Stimulated activated CD4-positive, alpha-beta T cell treated with anti-CD3 and anti-CD28 coated beads, TNF-alpha, amount 100 ng/mL, for 1 hour (primary cell): ENCODE measurements at places on chromosomes 6 and 20.

DNA sequence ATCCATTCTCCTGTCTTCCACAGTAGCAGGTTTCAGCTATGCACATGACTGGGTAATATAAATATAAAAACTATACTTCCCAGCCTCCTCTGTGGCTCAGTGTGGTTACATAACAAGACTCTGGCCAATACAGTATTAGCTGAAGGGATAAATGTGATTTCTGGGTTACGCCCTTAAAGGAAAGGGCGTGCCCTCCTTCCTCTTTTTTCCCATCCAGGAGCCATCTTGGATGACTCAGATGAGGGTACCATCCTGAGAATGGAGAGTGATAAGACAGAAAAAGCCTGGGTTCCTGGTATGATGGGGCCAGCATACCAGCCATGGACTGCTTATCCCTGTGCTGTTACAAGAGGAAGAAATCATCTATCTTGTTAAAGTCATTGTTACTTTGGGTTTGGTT, 123.3 kb downstream of the NFATC2 start:
- no peak for DNase-seq

DNA sequence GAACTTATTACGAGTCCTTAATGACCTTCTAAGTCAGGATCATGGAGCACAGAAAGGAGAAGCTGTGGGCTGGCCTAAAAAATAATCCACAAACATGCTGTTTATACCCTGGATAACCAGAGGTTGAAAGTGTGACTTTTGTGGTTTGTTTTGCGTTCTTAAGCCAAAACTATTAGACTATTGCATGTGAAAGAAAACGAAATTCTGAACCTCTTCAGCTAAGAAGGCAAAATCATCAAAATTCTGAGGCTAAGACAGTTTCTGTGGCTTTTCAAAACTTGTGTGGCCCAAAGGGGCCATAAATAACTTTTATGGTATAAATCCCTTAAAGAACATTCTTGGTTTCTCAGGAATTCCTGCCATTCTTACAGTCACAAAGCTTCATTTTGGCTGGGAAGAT, 251.0 kb downstream of the UST start:
- no peak for DNase-seq

DNA sequence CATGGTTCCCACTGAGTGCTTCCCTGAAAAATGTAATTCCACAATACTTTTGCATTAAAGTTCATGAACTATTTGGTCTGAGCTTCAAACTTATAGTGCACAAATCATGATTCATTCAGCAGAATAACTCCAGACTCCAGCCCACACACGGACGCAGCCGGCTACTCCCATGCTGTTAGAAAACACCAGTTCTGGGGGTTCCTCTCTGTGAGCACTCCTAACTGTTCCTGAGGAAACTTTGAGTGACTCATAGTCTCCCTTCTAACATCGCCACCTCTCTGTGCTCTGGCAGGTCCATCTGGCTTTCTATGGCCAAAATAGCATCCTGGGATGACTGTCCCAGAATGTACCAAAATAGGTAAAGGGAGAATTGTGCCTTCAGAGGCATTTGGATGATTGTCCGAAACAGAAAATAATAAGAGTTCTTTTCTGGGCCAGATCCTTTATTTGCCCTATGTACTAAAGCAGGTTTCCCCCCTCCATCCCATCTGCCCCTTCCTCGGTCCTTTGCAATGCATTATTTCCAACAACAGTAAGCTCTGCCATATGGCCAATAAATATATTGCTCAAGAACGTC, 32.3 kb upstream of the LY86 start:
- DNase-seq, result no peak

DNA sequence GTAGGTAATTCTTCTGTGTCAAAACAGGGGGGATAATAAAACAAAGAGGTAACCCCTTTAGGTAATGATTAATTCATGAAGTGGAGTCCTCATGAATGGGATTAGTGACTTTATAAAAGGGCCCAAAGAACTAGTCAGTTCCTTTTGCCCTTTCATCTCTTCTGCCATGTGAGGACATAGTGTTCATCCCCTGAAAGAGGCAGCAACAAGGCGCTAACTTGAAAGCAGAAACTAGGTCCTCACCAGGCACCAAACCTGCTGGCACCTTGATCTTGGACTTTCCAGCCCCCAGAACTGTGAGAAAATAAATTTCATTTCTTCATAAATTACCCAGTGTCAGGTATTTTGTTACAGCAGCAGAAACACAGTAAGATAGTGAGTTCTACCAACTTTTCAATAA, 16.4 kb upstream of the BRPF3 start:
- no peak for DNase-seq

DNA sequence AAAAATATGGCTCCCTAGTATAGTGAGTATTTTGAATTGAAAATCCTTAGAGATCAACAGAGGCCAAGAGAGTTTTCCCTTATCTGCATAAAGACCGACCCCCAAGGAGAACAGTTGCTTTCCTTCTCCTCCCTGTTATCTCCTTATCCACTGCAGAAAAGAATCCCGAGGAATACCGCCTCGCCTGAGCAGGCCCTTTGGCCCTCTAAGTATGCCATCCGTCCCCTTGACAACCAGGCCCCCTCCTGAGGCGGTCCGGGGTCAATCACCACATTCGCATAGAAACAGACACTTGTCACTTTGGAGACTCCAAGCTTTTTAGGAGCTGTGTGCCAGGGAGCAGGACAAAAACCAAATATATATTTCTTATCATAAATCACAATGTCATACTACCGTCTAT, 15.9 kb upstream of the GGTLC1 start:
- DNase-seq, result no peak

DNA sequence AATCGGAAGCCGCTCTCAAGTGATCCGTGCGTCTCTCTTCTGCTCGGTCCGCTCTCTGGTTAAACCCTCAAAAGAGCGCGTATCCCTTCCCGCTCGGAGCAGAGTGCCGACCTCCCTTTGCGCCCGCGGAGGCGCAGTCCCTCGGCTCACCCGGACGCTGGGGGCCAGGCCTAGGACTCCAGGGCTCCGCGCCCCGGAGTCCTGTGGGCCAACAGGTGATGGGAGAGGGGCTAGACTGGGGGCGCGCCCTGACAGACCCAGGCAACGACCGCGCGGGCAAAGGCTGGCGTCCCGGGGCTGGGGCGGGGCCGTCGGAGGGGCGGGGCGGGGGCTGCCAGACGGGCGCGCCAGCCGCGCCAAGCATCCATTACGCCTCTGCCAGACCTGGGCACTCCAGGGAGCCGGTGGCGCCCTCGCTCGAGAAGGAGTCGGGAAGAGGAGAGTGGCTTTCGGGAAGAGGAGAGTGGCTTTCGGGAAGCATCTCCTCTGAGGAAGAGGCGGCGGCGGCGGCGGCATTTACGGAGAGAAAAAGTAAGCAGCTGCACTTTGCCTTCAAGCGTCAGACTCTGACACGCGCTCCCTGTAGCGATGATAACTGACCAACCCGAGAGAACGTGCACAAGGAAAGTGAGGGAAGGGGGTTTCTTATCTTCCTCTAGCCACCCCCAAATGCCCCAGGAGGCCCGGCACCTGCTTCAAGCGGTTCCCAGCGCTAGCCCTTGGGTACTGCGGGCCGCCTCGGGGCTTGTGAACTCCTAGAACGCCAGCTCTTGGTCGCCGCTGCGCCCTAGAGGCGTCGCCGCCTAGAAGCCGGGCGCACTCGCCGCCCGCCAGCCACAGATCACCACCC, 2.6 kb downstream of the EPHA7 start:
- DNase-seq, result no peak

GRCh38 chr6:5506149-5506548, 244.8 kb downstream of the FARS2 start:
- DNase-seq, result no peak

- no peak for DNase-seq
These were observed 17.9 kb downstream of the CHMP4B start for GRCh38 chr20:33828967-33829560.

DNA sequence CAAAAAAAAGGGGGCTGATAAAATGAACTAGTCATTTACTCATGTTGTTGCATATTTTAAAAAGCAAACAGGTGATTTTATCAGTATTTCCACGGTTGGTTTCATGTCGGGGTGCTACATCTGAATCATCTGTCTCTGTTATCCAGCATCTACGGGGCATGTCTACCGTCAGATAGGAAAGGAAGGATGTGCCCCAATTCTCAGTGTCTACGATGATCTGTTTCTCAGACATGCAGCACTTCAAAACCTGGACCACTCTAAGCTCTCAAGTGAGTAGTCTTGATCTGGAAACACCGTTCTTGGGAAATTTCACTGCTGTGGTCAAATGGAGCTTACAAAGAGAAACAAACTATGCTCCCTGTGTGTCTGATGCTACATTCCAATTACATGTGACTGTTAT, 240.3 kb upstream of the TAB2 start:
- no peak for DNase-seq

- no peak for DNase-seq
These were observed 79.0 kb downstream of the DNAAF9 start for GRCh38 chr20:3328501-3328900.

- no peak for DNase-seq
These were observed 177.6 kb upstream of the MAN1A1 start for GRCh38 chr6:119527231-119527578.

DNA sequence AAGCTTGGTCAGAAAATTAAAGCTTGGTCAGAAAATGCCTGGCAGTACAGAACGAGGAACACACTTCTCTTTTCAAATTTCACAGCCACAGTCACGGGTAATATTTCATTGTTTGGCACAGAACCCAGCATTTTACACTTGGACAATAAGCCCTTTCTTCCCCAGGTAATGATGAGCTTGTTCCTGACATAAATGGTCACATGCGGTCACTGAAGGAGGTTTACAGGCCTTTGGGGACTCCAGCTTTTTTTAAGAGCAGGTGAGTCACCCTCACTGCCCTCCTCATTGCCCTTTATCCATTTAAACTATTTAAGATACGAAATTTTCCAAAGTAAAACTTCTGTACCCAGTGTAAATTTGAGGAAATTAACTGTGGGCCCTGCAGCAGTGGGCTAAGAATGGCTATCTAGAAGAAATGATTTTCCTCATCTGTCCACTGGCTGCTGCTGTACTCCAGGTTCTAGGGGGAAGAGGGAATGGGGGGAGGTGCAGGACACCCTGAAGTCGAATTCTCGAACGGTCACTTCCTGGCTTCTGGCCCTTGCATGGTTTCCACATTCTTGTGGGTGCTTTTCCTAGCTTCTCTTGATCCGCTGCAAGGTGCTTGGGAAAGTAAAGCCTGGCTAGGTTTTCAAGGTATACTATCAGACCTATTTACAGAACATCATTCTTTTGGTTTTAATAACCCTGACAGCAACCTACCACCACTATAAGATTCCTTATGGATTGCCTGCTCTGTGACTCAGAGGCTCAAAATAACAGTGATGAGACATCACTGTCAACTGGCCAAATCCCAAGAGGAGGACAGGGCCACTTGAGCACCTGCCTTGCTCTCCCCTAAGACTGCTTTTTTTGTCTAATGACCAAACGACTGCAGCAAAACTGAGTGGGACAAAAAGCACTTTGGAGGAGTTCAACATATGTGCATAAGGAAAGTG, 75.8 kb downstream of the PREP start:
- DNase-seq, result no peak

DNA sequence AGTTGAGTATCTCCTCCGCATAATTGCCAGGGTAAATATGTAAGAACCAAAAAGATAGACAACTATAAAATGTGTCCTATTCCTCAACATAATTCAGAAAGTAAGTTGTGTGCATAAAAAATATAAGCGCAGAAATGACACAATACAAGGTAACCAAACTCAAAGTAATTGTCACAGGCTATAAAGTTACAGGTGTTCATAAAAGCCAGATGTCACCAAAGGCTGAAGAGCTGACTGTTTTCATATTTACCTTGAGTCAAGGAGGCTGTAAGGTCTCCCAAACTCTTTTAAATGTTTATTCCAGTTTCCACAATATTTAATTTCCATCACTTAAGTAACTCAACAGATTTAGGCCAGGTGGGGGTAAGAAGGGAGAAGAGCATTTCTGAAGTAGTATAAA, 192.2 kb upstream of the MARCKS start:
- no peak for DNase-seq

DNA sequence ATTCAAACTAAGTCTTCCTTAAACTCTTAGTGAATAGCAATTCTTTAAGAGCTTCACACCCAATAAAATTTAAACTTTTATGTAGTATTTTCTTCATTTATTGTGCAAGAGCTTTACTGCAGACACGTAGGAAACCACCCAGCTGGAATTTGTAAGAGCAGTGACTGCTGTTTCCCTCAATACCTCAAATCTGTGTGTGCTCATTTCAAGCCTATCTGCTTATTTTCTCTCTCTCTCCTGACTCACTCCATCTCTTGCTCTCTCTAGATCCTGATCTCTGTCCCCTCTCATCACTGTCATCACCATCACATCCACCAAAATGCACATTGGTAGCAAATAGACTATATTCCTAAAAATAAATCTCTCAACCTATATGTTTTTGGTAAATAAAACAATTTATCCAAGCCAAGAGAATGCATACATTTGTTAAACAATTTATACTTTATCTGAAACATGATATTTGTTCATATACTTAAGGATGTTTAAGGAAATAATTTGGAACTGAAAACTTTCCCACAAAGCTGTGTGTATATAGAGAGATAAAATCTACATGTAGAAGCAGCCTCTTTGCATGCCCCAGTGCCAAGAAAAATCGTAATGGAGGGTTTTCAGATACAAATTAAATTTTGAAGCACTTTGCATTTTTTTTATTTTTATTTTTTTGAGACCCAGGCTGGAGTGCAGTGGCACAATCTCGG, 273.0 kb downstream of the TFAP2A start:
- no peak for DNase-seq

- no peak for DNase-seq
These were observed 30.1 kb downstream of the TRPC4AP start for GRCh38 chr20:35062478-35062877.

DNA sequence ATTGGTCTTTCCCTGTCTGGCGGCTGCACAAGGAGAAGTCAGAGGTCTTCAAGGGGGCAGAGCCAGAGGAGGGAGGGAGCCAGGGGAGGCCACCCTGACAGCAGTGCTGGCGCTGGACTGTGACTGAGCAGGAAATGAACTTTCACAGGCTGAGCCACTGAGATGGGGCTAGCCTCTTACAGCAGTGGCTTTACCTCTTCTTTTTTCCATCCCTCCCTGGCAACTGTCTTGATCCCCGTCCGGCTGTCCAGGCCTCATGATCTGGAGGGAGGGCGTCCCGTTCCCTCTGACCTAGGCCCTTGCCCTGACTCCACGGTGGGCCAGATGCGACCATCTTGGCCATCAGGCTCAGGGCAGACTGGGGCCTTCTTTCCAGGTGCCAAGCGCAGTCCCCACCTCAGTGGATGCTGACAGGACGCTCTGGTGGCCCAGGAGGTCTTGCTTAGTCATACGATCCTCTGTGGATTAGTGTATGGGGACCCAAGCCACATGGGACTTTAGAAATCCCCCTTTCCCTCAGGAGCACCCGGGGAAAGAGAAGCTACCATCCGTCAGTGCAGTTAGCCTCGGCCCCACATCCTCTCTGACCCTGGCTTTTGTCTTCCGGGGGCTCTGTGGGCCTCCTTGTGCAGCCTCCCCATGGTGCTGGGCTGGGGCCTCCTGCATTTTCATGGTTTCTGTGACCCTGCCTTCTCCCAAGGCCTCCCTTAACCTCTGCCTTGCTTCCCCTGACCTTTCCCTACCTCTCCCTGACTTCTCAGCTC, 57.4 kb upstream of the CCDC167 start:
- no peak for DNase-seq

DNA sequence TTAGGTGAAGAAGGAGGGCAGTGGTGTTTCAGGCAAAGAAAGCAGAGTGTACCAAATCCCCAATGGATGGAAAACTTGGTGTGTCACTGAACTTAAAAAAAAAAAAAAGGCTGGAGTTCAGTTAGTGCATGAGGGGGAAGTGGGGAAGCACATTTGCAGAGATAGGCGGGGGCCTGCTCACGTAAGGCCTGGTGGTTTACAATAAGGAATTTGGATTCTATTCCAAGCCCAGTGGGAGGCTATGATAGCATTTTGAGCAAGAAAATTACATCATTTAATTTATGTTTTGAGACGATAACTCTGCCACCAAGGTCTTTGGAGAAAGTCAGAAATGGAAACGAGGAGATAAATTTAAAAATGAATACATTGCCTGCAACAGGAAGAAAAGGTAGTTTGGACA, 225.5 kb downstream of the EYA4 start:
- no peak for DNase-seq
